NT2/D1 (cell line): ENCODE measurements at places on chromosomes 4 and X.
A peak's percentile ranks its signal among the peaks of the same experiment; 100 is the strongest.

DNA sequence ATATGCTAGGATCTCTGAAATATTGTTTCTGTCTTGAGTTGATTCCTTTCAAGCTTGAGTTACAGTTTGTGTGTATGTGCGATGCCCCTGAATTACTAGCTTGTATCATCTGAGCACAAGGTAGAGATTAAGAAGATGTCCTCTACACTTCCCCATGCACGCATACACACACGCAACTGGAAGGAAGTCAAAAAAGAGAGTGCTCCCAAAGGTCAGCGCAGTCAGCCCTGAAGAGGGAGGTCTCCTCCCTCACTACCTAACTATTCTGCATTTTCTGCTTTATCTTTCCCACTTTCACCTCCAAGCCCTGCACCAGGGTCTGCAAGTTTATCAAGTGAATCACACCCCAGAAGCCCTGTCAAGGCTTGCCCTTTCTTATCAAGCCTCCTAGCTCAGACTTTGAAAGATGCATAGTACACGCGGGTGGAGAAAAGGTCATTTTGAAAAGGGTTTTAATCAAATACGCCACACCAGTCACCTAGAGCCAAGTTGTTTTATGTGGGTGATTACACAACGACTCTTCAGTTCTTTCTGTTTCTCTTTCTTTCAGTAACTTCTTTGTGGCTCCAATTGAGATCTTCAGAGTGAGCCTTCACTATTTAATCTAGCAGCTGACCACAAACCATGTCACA is 127.7 kb downstream of the ASB9 start:
- no peak for DNase-seq

DNA sequence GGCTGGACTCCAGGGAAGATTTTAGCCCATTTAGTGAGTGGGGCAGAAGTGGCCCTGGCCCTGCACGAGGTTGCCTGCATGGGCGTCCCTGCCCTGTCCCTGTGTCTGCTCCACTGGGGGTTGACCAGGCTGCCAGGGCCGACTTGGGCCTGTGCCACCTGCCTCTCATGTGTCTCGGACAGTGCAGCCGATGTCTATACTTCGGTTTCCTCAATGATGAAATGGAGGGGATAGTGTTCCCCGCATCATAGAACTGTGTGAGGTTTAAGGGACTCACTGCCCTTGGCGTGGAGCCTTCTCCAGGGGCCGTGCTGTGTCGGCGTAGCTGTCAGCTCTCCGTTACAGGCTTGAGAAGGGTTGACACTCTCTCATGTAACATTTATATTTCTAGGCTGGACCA is 27.0 kb upstream of the MSANTD1 start:
- no peak for DNase-seq

DNA sequence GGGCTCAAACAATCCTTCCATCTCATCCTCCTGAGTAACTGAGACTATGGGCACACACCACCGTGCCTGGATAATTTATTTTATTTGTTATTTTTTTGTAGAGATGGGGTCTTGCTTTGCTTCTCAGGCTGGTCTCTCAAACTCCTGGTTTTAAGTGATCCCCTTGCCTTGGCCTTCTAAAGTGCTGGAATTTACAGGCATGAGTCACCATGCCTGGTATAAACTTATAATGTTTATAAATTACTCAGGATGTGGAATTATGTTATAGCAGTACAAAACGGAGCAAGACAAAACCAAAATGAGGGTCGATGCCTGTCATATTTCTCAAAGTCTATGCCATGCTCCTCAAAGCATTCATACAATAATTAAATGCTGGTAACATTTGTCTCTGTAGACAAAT is 29.8 kb upstream of the TEX13C start:
- DNase-seq, result no peak

- DNase-seq, result peak; percentile 57
Measured at GRCh38 chrX:71622576-71623450, 4.5 kb upstream of the CXCR3 start.

DNA sequence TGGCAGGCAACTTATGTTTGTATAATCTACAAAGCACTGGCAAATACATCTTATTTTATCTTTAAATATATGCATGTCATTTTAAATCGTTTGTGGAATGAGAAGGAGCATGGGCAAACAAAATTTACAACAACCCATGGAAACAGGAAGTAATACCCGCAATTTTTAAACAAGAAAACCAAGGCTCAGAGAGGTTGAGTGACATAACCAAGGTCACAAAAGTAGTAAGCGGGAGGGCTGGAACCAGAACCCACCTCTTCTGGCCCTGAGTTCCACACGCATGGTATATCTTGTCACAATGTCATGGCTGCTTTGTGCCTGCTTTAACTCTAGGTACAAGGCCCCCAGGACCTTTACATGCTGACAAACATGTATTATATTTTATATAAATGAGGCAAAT is 52.9 kb downstream of the SLC7A11 start:
- no peak for DNase-seq

GRCh38 chr4:26238778-26239679 is 81.8 kb upstream of the RBPJ start:
- no peak for DNase-seq

DNA sequence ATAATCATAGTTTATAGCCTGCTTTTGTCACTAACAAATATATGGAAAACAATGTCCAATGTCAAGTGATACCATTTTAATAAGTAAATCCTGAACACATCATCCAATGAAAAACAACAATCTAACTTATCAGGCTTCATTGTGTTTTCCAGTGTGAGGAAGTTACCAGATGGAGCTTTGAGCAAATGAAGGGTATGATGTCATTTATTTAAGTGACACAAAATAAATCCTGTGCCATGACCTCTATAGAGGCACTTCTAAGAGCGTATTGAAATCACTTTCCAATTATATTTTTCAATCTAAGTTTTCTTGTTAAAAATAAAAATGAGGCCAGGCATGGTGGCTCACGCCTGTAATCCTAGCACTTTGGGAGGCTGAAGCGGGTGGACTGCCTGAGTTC is 48.2 kb upstream of the NMU start:
- DNase-seq, result no peak

DNA sequence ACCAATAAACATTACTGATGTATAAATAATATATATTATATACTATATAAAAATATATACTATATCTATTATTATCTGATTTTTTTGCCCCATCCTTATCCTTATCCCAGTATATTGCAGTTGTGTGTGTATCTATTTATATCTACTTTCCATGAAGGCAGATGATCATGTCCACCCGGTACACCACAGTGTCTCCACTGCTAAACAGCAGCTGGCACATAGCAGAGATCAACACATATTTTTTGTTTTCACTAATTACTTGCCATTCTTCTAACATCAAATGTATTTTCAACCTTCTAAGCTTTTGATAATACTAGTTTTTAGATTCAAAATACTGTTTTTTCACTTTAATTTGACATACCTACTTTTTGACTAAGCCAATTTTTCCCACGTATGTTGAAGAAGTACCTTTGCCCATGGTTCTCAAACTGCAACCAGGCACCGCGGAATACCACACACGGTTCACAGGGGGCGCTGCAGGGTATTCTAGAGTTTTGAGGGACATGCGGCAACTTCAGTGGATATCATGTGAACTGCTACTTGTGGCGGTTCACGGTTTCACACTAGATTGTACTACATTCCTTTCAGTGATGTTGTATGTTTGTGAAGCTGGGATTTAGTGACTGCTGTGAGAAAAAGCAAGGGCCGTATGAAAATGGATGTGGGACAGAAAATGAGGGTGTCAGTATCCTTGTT is 182.5 kb upstream of the NPY2R start:
- DNase-seq, result peak; percentile 43

- DNase-seq, result no peak
Measured at GRCh38 chr4:151676301-151676700, 84.5 kb downstream of the GATB start.

DNA sequence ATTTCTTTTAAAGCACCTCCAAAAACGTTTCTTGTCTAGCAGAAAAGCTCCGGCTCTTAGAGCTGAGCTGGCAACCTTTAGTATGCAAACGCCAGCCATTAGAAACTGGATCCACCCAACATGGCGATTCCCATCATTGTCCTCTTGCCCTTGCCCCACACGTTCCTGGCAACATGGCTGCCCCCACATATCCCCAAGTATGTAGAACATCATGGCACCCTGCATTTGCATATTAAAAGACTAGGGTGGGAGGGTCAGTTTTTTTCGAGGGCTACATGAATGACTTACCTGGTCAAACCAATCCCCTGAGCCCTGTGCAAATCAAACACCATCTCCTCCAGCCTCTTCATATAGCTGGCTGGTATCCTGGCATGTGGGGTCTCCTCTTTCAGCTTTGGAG is 82.2 kb upstream of the HELT start:
- no peak for DNase-seq

DNA sequence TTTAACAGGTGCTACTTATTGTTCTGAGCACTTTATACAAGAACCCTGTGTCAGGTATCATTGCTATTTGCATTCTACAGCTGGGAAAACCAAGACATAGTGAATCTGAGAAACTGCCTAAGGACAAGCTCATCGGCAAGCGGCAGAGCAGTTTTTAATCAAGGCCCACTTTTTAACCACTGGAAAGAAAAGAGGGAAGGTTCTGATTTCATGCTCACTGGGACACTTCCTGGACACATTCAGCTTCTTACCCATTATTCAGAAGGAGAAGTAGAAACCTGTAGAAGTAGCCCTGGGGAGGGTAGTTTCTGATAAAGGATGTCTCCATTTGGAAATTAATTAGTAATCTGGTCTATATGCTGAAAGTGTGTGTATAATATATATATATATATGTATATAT is 2.5 kb upstream of the LNX1 start:
- no peak for DNase-seq

GRCh38 chr4:48266781-48267180 is 2.9 kb downstream of the TEC start:
- no peak for DNase-seq

DNA sequence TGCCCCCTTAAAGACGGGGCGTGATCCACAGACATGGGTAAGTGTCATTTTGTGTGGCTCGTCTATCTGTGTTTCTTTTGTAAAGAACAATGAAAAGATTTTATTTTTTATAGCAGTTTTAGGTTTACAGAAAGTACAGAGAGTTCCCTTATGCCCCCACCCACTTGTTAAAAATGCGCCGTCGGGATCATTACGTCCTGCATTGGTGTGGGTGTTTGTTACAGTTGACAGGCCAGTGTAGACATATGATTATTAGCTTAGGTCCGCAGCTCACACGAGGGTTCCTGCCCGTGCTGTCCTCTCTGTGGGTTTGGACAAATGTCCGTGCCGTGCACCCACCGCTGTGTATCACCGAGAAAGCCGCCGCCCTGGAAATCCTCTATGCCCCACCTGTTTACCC is 50.5 kb downstream of the RGS12 start:
- DNase-seq, result no peak

- DNase-seq, result no peak
Measured at GRCh38 chr4:24164054-24164693, 274.3 kb upstream of the PPARGC1A start.

- DNase-seq, result no peak
Measured at GRCh38 chr4:111562826-111563225, 582.4 kb upstream of the FAM241A start.

GRCh38 chrX:132077414-132077813 is 50.4 kb downstream of the FRMD7 start:
- DNase-seq, result no peak

DNA sequence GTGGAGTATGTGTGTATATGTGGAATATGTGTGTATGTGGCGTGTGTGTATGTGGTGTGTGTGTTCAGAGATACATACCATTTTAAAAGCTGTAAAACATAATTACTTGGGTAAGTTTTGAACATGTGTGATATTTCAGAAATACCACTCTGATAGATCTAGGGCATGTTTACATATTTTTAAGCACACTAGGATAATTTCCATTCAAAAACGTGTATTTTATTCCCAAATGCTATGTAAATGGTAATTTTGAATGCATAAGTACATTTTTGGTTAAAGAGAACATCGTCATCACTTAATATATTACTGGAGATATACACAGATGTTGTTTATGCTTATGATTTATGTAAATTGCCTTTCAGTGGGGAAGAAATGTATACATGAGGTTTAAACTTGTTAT is 34.7 kb upstream of the SHISA3 start:
- no peak for DNase-seq

- no peak for DNase-seq
Measured at GRCh38 chr4:96003951-96004740, 164.3 kb downstream of the PDHA2 start.

GRCh38 chrX:39308126-39308525 is 506.9 kb downstream of the MID1IP1 start:
- no peak for DNase-seq
